ENCODE measurements at places on chromosomes 12 and 14.

DNA sequence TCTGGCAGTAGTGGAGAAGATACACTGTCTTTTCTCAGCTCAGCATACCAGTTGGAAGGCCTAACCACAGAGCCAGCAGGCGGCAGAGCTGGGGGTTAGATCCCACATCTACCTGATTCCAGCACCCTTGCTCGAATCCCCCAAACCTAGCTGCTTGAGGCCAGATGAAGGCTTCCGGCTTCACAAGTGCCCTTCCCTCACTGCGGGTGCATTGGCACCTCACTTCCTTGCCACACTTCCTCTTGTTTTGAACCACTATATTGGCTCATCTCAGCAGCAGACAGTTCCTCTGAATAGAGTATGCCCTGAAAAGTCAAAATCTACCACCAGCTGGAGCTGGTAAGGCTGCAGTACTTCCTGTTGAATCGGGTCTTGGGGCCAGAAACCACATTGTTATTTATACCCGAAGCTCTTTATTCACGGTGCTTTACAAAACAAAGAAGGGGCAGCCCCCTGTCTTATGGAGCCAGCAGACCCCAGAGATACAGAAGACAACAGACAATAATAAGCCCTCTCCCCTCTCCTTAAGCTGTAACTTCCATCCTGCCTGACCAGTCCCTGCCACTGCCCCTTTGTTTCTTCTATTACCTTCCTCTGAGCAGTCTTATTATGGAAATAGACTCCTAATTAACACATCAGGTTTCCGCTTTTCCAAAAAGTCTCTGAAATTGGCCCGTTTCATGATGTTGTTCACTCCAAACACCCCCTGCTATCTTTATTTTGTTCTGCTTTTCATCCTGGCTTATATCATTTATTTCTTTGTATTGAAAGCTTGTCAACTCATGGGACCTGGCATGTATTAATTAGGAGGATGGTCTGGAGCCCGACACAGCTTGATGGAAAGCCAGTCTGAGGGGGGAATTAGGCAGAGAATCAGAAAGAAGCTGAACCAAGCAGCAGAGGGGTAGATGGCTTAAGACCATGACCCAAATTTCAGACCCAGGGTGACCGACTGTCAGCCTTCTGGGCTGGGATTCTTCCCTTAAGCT lies 233.5 kb downstream of the EFCAB11 start:
- DNase-seq = no peak

DNA sequence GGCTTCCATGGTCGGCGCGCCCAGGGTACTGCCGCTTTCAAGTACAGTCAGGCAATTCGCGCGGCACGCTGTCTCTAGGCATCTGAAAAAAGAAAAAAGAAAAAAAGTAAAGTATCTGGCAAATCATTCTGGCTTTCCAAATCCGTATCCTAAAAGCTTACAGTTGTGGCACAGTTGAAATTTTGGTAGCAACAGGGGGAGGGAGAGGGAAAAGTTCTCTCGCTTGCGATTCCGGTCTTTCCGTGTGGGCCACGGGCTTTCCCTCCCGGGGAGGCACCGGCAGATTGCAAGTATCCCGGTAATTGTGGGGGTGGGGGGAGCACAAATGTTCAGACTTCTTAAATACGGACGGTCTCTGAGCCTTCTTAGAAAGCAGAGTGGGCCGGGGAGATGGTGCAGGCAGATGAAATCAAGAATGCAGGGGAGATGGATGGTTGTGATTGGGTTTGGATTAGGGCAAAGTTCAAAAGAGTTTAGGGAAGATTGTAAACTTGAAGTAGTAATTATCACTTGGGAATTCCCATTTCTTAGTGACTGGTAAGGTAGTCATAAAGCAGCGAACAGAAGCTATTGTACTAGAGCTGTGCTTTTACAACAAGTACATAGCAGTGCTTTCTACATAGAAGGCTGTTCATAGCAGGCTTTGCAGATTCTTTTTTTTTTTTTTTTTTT lies 1.2 kb downstream of the SOCS2 start:
- peak; percentile 58 for DNase-seq

DNA sequence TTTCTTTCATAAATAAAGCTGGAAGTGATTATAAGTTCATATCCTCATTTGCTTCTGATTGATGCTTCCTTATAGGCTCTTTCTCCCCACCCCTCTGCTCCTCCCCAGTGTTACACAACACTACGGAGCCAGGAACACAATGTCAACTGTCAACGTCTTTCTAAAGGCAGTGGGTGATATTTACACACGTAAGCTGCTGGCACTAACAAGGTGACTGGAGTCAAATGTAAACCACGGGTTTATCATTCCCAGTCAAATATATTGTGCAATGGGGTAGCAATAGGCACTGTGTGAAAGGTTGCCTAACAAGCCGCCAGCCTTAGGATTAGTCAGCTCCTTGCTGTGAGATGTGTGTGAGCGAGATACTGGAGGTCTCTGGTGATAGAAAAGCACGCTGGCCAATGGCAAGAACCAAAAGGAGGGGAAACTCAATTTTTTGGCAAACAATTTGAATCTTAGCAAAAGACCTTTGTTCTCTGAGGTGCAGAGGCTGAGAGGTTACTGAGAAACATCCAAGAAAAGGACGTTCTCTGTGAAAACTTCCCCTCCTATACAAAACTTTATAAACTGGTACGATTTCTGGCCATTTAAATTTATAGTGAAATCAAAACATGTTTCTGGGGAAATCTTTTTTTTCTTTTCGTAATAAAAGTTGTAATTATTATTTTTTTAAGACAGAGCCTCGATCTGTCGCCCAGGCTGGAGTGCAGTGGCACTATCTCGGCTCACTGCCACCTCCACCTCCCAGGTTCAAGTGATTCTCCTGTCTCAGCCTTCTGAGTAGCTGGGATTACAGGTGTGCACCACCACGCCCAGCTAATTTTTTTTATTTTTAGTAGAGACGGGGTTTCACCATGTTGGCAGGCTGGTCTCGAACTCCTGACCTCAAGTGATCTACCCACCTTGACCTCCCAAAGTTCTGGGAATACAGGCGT lies 22.3 kb upstream of the HECTD1 start:
- DNase-seq = peak; percentile 63

DNA sequence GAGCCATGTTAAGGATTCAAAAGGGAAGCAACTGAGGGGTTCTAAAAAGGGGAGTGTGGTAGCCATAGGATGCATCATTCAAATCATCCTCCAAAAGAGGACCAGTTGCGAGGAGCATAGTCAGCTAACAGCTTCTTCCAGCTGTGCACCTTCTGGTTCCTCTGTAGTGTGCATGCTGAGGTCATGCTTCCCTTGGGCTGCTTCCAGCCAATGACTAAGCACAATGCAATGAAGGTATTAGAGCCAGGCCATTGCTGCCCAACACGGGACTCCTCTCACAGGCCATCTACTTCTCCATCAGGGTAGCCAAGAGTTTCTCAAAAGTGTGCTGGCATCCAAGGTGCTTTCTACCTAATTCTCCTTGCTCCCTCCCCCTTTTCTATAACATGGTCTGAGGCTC lies 69.2 kb upstream of the ARID2 start:
- DNase-seq = no peak

- DNase-seq = no peak
These were observed 126.3 kb downstream of the ERC1 start for GRCh38 chr12:1117371-1117770.

DNA sequence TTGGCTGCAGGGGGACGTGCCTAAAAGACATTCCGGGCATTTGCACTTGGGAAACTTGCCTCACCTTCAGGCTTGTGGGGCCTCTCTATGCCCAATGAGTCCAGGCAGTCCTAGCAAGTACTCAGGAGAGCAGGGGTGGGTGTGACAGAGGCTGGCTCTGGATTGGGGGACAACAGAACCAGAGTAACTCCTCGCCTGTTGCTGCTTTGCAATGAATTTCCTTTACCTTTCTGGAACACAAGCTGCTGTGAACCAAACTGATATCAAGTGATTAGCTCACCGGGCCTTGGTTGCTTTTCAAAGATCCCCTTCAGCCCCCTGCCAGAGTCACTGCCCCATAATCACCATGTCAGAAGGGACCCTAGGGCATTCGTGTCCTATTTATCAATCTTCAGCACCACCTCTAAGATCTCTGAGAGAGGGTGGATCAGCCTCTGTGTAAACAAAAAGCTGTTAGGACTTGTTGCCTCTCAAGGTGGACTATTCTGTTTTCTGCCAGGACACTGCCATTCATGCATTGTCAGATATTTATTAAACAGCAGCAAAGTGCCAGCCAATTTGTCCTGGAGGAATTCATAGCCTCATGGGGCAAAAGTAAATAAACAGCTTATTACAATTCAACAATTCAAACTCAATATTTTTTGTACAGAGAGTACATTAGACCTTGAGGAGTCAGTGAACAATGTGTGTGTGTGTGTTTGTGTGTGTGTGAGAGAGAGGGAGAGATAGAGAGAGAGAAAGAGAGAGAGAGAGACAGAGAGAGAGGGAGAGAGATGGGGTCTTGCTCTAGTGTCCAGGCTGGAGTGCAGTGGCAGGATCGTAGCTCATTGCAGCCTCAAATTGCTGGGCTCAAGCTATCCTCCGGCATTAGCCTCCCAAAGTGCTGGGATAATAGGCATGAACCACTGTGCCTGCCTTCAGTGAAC lies 11.3 kb downstream of the NFATC4 start:
- DNase-seq = no peak

DNA sequence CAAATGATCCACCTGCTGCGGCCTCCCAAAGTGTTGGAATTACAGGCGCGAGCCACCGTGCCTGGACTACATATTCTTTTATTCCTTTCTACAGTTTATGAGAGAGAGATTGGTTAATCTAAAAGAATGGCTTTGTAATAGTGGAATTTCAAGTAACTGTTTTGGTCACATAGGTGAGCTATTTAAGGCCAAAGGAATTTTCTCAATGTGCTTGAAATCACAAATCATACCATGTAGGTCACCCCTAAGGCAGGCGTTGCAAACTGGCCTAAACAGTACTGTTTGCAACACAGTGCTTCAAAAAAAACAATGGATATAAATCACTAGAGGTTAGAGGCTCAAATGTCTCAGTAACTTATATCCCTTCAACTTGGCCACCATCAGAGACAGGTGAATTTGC lies 103.7 kb upstream of the PTPRR start:
- no peak for DNase-seq

DNA sequence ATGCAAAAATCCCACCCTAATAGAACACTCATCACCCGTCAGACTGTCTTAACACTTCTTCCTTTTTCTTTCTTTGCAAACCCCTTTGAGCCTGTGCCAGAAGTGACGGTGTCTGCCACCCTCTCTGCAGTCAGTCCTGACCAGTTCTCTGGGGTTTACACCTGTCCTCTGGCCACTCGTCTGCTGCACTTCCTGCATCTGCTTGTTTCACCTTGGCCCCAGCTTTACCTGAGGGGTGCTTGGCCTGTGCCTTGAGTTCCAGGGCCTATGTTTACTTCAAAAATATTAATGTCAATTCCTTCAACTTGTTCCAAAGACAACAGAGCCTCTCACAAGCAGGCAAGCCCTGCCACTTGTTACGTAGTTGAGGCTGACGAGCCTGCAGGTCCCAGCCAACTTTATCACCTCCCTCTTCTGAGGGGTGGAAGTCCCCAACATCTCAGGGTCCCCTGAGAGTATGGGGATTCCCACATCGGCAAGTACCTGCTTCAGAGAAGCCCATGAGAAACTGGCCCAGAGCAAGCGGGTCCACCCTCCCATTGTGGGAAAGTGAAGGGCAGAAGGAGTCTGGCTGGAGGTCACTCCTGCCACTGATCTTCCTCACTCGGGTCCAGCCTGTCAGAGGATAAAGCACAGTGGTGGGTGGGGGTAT lies 205.4 kb downstream of the DAD1 start:
- no peak for DNase-seq

DNA sequence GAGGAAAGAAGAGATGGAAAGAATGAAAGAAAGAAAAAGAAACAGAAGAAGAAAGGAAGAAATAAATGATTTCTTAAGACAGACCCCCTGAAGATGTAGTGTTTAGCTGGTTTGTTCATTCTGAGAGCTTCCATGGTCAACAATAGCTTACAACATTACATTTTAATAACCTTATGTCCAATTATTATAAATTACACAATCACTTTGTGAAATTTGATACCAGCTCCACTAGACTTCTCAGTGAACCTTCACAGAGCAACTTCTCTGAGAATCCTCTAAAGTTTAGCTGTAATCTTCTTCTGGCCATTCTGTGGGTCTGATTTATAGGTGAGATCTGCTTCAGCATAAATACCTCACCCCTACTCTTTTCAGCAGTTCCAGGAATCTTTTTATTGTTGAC lies 27.9 kb downstream of the SIX1 start:
- DNase-seq = no peak

DNA sequence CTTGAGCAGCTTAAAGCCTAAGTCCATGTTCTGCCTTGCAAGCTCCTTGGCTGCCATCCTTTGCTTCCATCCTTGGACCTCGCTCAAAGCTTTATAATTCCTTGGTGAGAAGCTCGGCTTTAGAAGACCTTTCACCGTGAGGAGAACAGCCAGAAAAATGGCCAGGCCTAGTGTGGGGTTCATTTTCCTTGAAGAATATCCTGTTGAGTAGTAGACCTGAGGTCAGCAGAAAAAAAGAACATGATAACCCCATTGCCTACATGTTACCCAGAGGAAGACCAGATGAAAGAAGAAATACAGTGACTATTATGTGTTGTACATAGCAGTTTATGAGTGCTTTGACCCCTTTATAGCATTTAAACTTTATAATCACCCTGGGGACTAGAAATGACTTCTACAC lies 11.1 kb downstream of the SERPINA12 start:
- DNase-seq = no peak

GRCh38 chr12:116922194-116922897 lies 11.6 kb downstream of the FBXW8 start:
- no peak for DNase-seq

GRCh38 chr12:116247377-116247776 lies 30.1 kb downstream of the MED13L start:
- no peak for DNase-seq

DNA sequence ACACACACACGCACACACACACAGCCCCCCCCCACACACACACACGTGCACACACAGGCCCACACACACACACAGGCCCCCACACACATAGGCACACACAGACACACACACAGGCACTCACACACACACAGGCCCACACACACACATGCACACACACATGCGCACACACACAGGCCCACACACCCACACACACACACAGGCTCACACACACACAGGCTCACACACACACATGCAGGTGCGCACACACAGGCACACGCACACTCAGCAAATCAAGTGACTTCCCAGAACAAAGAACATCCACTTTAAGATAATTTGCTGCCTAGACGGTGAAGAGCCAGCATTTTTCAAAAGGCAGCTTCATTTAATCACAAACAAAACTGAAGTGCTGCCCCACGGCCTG lies 78.5 kb upstream of the FBRSL1 start:
- no peak for DNase-seq

DNA sequence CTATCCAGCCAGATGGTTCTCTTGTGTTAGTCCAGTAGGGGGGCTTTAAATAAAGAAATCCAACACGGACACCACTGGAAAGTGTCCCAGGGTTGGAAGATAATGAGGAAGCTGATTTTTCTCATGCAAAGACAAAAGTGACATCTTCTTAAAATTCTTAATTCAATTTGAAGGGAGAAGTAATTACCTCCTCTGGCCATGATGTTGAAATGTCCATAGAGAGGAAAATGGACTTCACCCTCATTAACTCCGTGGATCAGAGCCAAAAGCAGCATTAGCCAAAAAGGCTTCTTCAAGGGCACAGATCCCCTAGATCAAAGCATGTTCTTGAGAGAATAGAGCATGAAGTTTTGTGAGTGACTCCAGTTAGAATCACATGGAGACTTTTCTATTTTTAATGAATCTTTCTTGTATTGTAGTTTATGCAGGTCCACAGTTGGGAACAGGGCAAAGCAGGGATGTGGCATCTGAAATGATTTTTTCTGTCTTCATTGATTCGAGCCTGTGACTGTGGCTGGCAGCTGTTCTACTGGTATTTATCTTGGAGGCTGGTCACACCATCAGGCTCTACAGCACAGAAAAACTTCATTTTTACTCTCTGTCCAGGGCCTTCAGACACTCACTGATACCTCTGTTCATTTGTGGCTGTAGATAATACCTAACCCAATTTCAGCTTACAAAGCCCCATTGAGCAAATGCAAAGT lies 1002.5 kb downstream of the AACS start:
- DNase-seq = no peak

Measured in HAP-1 (cell line).